Substantia nigra (tissue), 51 donors: ENCODE measurements at places on chromosomes 16 and 17.

DNA sequence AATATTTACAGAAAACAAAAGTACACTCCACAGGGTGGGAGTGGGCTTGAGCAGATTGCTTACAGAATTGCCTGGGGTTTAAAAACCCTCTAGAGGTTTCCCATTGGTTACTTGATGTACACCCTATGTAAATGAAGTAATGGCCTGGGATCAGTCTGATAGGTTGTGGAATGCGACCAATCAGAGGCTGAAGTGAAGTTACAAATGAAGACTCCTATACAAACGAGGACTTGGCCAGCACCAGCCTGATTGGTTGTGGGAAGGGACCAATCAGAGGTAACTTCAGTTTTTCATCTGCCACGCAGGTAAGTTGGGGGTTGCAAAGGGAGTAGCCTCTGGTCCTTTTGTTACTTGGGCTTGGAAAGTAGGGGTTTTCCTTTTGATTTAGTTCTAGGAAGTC lies 8.8 kb downstream of the EEF2K start:
- no peak for DNase-seq

DNA sequence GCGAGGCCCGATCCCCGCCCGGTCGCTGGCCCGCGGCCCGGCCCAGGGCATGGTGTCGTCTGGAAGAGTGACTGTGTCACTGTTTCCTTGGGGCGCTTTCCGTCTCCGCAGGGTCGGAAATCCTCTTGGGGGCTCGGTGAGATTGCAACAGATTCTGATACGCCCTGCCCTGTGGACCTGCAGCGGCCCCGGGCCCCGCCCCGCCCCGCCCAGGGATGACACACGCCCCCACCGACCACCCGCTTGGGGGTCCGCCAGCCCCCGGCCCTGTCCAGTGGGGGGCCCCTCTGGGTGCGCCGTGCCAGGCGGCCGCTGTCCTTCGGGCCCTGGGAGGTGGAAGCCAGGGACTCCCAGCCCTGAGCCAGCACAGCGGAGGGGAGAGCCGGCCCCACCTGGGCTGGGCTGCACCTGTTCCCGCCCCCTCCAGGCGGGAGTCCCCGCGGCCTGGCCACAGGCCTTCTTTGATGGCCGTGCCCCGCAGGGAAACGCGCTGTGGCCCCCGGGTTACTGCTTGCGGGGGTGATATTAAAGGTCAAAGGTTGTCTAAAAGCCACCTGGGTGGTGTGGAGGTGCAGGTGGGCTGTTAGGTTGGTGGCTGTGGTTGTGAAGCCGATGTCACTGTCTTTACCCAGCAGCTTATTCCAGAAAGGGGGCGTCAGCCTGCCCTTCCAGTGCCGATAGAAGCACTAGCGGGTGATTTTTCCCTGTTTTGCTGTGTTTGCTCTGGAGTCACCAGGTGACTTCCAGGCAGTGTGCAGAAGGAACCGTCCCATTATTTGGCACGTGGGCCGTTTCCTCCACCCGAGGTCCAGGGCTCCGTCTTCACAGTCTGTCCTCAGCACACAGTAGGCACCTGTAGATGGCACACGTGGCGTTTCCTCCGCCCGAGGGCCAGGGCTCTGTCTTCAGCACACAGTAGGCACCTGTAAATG lies 752 bp downstream of the TBC1D24 start:
- DNase-seq = no peak

DNA sequence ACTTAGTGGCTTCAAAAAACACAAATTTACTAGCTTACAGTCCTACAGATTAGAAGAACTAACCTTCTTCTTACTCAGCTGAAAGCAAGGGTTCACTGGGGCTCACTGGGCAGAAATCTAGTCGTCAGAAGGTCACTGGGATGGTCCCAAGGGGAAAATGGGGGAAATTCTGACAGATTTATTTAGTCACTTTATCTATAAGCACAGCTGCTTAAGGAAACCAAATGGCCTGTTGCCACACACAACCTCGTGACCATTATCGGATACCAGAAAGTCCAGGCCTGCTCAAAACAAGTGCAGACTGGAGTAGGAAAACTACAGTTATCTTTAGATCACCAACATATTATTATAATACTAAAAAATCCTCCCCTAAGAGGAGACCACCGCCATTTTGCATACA lies 374.6 kb upstream of the ASIC2 start:
- no peak for DNase-seq

DNA sequence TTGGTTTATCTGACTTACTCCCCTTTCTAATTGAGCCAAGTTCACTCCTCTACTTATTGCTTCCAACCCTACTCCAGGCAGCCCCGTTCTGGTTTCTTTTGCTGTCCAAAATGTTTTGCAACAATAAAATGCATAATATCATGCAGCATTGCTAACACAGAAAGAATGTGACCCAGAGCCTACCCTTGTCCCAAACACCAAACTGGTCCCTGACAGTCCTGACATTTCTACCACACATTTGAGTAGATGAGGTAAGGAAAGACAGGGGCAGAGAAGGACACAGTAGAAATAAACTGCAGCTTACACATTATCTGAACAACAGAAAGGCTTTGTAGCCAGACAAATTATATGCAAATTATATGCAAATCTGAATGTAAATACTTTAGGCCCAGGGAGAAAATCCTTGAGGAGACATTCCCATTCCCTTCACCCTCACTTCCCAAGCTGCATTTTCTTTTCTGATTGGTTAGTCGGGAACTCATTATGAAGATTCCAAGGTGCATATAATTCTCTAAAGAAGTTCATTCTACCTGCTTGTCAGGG lies 31.6 kb downstream of the SOX9 start:
- DNase-seq = no peak

DNA sequence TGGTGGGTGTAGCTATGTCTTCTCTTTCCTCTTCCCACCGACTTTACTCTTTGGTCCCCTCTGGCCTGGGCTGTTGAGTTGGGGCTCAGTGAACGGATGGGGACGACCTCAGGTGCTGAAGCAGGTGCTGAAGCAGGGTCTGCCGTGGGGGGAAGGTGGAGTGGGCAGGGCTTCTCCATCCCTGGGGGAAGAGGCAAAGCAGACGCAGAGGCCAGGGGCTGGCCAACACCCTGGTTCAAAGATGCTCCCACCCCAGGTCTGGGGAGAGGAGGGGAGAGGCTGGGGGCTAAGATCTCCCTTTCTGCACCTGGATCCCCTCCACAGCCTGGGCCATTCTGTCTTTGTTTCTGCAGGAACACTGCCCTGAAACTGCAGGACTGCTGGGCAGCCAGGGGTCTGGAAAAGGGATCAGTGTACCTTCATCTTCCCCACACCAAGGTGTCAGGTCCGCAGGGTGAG lies 22.9 kb downstream of the ALOX12B start:
- DNase-seq = no peak
